ENCODE measurements at places on chromosomes 6 and 20. TPM values are rescaled to one million over a fixed set of nuclear protein-coding genes. Genes with fewer than 3 reads are reported as not detected.

Gene COL9A1
- total RNA-seq, result not detected

Gene GGTLC1
- total RNA-seq, result not detected

Gene CCN6
- total RNA-seq, result not detected

Gene SNRNP48
- 5.2 TPM for total RNA-seq

- H3K36me3 ChIP-seq, result no peaks in the 10 kb centered on the region
- no peaks in the 10 kb centered on the region for H3K4me1 ChIP-seq
- DNase-seq, result peak; percentile 45
Observed at GRCh38 chr6:47098570-47098993, 56.5 kb upstream of the ADGRF1 start.

GRCh38 chr6:154491567-154492470, 18.7 kb downstream of the CNKSR3 start:
- no peaks in the 10 kb centered on the region for H3K36me3 ChIP-seq
- H3K4me1 ChIP-seq, result peaks cover 9% of the 10 kb centered on the region
- no peak overlapping the region for H3K4me3 ChIP-seq
- DNase-seq, result peak; percentile 50
- no peak overlapping the region for H3K27ac ChIP-seq

Data from IMR-90 (cell line).